ENCODE measurements at places on chromosomes 13 and 19.

- DNase-seq = no peak
Measured at GRCh38 chr13:44507639-44508038, 68.5 kb downstream of the TSC22D1 start.

- no peak for DNase-seq
Measured at GRCh38 chr19:35222373-35223015, 6.0 kb downstream of the FAM187B start.

DNA sequence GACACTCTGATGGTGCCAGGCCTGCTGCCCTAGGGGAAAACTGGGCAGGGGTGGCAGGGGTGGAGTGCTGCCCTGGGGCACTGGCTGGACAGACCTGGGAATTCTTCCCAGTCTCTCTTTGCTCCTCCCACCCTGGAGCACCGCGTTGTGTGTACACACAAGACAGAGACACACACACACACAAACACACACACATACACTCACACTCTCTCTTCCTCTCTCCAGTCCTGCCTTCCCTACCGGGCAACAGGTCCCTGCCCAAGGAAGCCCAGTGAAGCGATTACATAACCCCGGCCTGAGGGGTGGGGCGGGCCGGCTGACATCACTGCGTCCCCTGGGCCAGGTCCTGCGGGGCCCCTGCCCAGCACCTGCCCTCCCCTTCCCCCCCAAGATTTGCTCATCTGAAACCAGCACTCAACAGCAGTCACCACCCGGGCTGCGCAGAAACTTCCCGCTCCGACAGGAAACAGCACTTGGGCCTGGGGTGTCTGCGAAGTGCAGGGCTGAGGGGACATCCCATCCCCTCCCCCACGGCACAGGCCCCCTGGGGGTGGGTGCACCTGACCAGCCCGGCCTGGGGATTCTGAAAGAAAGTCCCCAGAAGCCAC is 1.2 kb downstream of the MKNK2 start:
- no peak for DNase-seq

DNA sequence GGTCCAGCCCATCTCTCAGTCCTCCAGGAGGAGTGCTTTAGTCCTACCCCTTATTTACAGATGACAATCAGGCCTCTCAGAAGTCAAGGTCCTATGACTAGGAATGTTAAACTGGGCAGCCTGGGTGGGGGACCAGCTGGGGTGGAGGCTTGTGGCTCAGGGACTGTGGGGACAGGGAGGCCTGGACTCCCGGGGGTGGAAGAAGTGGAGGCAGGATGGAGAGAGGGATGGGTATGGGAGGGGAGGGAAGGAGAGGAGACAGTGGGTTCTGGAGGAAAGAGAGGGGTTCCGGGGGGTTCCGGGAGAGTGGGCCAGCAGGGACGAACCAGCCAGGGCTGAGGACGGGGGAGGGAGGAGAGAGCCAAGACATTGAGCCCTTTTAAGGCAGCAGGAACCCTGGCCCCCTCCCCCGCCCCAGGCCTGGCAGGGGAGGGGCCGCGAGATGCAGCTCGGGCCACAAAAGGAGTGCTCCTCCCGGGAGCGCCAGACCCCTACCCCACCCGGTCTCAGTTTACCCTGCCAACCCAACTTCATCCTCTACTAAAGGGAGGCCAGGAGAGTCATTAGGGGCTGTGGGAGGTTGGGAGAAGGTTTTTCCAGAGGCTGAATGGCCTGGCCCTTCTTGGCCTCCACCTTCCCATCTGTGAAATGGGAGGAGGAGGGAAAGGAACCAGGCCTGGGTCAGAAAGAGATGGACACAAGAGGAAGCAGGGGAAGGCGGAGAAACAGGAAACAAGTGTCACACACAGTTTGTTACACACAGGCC is 1.7 kb downstream of the DMPK start:
- DNase-seq = no peak

DNA sequence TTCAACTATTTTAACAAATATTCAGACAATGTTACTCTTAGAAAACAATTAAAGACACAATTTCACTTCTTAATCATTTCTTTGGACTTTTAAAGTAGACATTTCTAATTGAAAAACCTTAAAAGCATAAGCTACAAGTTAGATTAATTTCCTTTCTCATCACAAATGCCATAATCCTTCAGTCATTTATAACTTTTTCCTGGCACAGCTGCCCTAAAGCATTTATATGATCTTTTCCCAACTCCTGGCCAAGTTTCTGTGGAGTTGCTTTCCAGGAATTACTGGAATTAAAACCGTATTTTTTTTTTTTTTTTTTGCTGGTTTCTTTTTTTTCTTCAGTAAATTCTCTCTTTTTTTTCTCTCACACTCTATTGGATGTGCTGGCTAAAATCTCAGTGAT is 615.9 kb downstream of the TBC1D4 start:
- no peak for DNase-seq

- no peak for DNase-seq
Measured at GRCh38 chr13:84962141-84962750, 837.0 kb downstream of the SLITRK6 start.

GRCh38 chr19:56324436-56324835 is 9.8 kb upstream of the ZSCAN5A start:
- DNase-seq = no peak
